ENCODE measurements at places on chromosomes 3 and 15.

DNA sequence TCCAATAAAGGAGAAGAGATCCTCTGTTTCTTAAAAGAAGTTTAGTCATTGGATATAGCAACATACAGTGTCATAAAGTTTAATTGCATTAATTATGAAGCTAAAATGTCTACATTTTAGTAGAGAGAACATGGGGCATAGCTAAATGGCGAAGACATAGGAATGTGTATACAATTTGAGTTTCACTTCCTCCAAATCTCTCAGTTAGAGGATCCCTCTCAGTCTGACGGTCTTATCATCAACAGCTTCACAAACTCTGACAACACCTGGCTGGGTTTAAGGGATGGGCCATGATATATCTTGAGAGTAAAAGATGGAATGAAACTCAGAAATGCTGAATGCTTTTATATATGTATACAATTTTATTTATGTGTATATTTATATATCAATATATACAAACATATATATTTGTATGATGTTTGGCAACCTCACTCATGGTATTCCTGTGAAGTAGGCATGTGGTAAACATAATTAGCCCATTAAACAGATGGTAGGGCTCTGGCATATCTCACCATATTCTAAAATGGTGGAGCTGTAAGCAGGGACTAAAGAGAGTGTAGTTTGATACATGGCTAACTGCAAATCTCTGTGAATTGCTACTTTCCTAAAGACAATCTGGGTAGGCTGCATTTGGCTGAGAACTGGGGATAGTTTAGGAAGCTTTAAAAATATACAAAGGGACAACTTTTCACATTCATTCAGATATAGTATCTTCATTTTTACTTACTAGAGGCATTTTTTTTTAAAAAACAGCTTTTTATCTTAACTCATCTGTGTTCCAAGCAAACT is 111.6 kb downstream of the TIGIT start:
- DNase-seq = no peak

DNA sequence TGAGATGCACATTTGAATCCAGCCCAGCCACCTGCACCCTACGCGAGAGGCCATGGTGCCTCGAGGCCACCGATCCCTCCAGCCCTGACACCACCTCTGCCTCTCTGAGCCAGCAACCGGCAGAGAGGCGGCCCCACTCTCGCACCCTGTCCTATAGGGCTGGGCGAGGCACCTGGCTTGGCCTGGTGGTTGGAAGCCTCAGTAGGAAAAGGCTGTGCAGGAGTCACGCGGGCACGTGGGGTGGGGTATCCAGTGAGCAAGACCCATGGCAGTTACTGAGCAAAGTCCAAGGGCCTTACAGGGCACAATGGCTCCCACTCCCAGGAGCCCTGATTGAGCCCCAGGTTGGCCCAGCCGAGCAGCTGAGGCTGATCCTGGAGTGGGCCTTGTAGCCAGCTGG is 12.4 kb upstream of the DUSP7 start:
- no peak for DNase-seq

DNA sequence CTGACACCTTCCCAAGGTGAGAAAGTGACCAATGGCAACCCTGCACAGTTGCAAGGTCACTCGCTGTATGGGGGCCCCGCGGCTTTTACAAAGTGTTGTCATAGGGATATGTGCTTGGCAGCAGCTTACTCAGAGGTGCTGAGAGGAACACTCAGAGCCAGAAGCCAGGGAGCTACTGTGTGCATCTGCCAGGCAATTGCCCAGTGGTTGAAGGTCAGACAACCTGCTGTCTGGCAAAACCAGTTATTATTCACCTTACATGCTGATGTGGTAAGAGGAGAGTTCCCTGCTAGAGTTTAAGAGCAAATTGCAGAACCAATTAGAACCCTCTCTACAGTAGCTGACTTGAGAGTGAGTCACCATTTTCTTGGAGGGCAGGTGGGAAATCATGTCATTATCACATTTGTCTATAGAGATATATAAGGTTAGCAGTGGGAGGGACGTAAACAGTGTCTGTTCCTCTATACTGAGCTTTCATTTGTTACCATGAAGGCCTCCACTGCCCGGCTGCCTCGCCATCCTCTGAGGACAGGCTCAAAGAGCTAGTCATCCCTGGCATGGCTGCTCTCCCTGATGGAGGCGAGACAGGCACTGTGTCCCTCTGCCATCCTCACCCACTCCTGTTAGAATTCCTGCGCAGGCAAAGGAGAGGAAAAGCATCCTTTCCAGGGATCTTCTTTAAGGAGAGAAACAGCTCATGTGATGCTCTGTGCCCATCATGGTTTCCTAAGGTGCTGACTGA is 274.4 kb downstream of the PLCL2 start:
- no peak for DNase-seq

- no peak for DNase-seq
Measured at GRCh38 chr3:157104928-157105652, 54.9 kb downstream of the CCNL1 start.

GRCh38 chr3:190173426-190173825 is 52.7 kb upstream of the P3H2 start:
- DNase-seq = no peak

- no peak for DNase-seq
Measured at GRCh38 chr15:88258093-88258641, 1.6 kb upstream of the NTRK3 start.
